Activated T-cell treated with anti-CD3 and anti-CD28 coated beads for 1 hour (primary cell): ENCODE measurements at places on chromosomes 5 and 9.
A peak's percentile ranks its signal among the peaks of the same experiment; 100 is the strongest.

DNA sequence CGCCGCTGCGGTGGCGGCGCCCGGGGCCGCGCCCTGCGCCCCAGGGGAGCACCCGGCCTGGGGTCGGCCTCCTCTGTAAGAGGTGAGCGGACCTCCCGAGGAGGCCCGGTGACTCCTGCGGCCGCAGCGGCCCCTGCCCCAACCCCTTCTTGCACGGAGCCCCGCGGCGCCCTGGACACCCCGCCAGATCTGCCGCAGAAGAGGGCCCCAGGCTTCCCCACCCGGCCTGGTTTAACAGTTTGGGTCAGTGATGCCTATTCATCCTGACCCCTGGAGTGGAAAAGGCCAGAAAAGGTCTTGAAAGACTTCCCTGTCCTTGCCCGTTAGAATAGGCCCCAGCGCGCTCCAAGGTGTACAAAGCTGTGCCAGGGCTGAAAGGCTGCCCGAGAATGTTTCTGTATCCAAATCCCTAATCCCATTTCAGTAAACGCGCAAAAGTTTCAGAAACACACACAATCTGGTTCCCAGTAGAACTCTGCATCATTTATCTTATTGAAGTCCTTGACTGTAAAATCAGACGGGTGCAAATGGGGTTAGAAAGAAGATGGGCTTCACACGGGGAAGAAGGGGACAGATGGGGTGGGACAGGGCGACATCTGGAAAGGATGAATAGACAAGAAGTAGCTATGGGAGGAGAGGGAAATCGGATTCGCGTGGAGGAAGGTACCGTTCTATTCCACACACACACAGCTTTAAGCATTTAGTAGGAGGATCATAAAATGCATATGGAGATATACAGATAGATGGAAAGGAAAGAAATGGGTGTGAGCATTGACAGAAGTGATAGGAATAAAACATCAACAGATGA, 1.1 kb upstream of the SSBP2 start:
- DNase-seq = peak; percentile 5

DNA sequence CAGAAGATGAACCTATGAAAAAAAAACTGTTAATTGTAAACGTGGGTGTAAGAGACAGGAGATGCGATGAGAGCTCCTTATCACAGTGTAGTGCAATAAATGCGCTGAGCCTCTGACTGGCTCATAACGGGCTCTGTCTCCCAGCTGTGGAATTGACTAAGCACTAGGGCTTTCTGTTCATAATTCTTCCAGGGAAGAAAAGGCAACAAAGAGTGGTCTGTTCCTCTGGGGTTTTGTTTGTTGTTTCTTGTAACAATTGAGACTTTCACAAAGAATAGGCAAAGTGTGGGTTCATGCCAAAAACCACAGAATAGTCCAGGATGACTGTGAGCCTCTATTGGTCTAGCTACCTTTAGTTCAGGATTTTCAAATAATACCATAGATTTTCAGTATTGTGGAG, 39.4 kb downstream of the UBE2QL1 start:
- no peak for DNase-seq

DNA sequence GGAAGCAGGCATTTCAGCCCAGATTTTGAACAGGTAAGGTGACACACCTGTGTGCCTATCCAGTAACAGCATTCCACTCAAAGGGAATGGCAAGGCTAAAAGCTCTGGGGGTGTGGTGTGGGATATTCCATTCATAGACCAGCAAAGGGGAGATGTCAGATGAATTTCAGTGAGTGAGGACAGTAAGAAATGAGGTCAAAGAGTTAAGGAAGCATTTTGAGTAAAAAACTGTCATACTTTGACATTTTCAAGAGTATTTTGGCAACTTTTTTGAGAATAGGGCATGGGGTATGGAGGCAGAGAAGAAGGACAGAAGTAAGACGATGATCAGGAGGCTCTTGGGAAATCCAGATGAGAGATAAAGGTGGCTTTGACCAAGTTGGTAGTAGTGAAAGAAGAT, 2.2 kb upstream of the ELOVL7 start:
- no peak for DNase-seq

DNA sequence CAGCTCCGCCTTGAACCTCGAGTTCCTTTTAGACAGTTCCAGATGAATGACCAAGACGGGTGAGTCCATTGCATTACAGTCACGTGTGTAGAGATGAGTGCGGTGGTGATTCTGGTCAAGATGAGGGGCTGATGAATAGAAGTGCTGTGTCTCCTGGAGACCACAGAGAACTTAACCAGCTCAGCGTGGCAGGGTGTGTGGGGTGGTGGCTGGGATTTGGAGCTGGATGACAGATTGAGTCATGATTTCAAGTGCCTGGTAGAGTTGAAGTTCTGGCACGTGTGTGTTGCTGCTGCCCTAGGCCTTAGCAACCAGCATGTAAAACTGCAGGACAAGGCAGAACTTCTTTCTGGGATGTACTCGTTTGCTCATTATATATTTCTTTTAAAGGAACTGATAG, 53.3 kb downstream of the PRRC2B start:
- no peak for DNase-seq

DNA sequence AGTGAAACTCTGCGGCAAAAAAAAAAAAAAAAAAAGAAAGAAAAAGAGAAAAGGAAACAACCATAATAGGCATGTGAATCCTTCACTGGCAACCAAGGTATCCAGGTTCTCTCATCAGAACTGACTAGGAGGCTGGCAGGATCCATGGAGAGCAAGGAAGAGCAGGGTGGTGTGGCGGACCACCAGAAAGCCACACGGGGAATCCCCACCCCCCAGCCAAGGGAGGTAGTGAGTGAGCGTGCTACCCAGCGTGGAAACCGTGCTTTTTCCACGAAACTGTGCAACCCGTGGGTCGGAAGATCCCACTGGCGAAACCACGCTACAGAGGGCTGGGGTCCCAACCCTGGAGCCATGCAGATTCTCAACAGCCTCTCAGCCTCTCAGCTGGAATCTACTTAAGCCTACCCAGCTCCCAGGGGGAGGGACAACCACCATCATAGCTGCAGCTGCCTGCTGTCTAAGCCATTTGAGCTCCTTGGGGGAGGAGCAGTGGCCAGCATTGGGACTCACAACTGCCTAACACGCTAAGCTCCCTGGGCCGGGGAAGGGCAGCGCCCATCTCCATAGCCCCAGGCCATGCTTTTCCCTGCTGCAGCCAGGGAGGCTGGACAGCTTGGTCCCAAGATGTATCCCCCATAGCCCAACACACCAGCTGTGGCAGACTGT, 91.6 kb downstream of the PRELID2 start:
- DNase-seq = no peak

GRCh38 chr5:173456751-173457171, 128.5 kb upstream of the STC2 start:
- no peak for DNase-seq

GRCh38 chr5:158634714-158635113, 465.0 kb downstream of the EBF1 start:
- no peak for DNase-seq

DNA sequence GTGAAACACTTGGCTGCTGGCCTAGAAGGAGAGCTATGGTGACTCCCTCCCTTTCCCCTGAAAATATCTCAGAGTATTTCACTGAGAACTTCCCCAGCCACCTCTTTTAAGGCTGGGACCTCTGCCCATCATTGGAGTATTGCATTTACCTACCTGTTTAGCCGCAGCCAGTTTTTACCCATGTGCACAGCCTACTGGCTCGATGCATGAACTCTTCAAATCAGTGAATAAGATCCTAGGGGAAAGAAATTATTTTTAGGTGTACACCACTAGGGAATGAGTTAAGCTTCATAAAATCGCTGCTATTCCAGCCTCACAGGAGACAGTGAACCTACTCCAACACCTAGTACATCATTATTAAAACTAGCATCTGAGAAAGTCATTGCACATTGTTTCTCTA, 16.8 kb upstream of the FAM174A start:
- no peak for DNase-seq

GRCh38 chr9:129483415-129484351, 137.2 kb downstream of the C9orf50 start:
- DNase-seq = no peak

GRCh38 chr9:75001719-75002421, 26.2 kb downstream of the CARNMT1 start:
- DNase-seq = no peak

- no peak for DNase-seq
These were observed 35.1 kb downstream of the PCDHGC5 start for GRCh38 chr5:141523991-141524390.

- DNase-seq = no peak
These were observed 328.3 kb downstream of the GLIS3 start for GRCh38 chr9:3971391-3972082.
